ENCODE measurements at places on chromosomes 1 and 21.

- DNase-seq, result no peak
These were observed 159.1 kb downstream of the NFIA start for GRCh38 chr1:61241411-61241838.

- DNase-seq, result peak; percentile 4
These were observed 80.2 kb downstream of the NTMT2 start for GRCh38 chr1:170225781-170226530.

DNA sequence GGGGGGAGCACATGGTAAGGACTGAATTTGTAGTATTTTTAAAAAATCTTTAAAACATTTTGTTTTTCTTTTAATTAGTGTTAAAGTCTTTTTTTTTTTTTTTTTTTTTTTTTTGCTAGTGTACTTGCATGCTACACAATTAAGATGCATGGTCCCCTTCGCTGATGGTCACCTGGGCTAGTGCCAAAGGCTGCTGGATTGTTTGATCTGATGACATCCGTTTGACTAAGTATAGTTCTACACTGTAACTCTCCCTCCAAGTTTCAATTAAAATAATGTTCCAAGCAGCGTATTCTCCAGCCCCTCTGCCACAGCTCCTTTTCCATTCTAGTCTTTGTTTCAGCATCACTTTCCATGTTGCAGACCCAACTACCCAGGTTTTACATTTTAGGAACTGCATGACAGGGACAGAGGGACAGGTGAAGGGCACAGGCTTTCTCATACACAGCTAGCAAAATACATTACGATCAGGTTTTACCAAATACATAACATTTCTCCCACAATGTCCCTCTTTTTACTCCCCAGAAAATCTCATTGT is 852 bp upstream of the RAVER2 start:
- DNase-seq, result no peak

GRCh38 chr1:27561124-27561899 is 42.6 kb downstream of the AHDC1 start:
- no peak for DNase-seq

DNA sequence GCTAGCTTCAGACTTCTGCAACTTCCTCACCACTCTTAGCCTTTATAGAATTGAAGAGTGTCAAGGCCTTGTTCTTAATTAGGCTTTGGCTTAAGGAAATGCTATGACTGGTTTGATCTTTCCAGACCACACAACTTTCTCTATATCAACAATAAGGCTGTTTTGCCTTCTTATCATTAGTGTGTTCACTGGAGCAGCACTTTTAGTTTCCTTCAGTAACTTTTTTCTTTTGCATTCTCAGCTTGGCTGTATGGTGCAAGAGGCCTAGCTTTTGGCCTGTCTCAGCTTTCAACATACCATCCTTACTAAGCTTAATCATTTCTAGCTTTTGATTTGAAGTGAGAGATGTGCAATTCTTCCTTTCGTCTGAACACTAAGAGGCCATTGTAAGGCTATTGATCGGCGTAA is 8.6 kb downstream of the PRKACB start:
- DNase-seq, result no peak

GRCh38 chr1:21659099-21659923 is 9.8 kb downstream of the RAP1GAP start:
- DNase-seq, result peak; percentile 49

- no peak for DNase-seq
These were observed 5.1 kb downstream of the MINDY1 start for GRCh38 chr1:151001602-151002001.

GRCh38 chr1:15075817-15076216 is 77.7 kb upstream of the TMEM51 start:
- DNase-seq, result no peak

DNA sequence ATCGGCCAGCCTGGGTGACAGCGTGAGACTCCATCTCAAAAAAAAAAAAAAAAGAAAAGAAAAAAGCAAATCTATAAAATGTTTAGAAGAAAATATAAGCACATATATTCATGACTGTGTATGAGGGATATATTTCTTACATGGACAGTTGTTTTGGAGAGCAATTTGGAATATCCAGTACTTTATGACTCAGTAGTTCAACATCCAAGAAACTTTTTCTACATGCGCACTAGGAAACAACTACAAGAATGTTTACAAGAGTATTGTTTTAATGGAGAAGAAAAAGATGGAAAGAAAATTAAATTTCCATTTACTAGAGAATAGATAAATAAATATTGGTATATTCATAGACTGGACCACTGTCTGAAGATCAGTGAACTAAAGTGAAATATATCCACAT is 77.5 kb downstream of the MAST2 start:
- DNase-seq, result peak; percentile 39

DNA sequence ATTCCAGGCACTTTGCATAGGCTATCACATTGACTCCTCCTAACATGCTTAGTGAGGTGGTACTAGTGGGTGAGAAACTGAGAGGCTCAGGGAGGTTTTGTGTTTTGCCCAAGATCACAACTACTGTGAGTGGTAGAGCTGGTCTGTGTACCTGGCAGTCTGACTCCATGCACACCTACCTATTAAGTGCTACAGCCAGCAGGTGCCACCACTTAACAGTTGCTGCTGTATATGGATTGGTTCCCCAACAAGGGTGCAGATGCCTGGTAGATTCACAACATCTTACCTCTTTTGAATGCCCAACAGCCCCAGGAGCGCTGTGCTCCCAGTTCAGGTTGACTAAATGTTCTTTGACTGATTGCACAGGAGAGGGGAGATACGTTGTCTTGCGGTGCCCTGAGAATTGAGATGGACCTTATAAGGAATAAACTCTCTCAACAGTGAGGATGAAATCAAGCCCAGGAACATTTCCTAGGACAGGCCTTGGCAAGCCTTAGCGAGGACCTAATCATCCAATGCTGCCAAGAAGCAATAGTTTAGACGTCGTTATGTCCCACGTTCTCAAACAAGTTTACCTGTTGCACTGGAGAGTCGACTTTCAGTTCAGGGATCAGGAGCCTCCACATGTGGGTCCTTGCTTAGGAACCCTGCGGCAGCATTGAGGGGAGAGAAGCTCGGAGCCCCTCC is 78.9 kb upstream of the F3 start:
- no peak for DNase-seq
